ENCODE measurements at places on chromosomes 7 and 10. TPM values are rescaled to one million over a fixed set of nuclear protein-coding genes. Genes with fewer than 3 reads are reported as not detected.

APBB1IP gene
- 3.5 TPM for total RNA-seq

ADAMTS14 gene
- 0.41 TPM for total RNA-seq

DNA sequence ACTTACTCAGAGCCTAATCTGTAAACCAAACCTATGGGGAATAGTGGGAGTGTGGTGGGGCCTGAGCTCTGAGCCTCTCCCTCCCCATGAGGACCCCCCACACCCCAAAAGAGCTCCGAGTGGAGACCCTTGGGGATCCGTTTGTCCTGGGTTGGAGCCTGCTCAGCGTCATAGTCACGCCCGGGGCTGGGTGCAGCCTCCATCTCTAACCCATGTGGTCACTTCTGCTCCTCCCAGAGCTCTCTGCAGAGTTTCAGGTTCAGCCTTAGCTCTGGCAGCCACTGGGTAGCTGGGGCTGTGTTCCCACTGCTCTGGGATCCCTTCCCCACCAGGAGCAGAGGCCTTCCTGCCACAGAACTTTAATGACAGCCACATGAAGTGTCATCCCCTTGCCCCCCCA lies 25.9 kb downstream of the PFKFB3 start:
- no peak overlapping the region for H3K27ac ChIP-seq
- DNase-seq, result no peak
- no peaks in the 10 kb centered on the region for H3K4me1 ChIP-seq
- no peak overlapping the region for H3K4me3 ChIP-seq
- no peaks in the 10 kb centered on the region for H3K27me3 ChIP-seq
- H3K36me3 ChIP-seq, result peaks cover 35% of the 10 kb centered on the region

PDE6C gene
- not detected for total RNA-seq

DNA sequence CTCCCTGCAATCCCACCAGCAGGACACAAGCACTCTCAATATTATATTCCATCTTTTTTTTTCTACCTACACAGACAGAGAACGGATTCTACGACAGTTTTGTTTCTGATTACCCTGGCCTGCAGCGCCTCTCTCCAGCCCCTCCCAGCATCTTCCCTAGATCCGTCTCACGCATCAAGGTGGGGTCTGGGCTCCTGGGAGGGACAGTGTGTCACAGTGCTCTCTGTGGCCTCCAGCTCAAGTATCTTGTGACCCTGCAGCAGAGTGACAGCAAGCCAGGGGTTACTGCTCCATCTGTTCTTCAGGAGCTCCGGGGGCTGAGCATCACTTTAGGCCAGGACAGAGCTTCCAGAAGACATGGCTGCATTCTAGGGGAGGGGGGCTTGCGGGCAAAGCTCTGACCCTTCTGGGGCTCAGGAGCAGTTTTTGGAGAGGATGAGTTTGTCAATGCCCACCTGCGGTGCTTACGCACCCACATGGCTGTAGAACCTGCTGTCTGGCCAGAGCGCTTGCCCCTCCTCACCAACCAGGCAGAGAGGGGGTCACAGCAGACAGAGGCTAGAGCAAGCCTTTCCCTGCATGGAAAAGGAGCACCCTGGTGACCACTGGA lies 22.6 kb downstream of the MYO1G start:
- no peaks in the 10 kb centered on the region for H3K4me1 ChIP-seq
- H3K4me3 ChIP-seq, result no peak overlapping the region
- no peaks in the 10 kb centered on the region for H3K27me3 ChIP-seq
- DNase-seq, result no peak
- H3K27ac ChIP-seq, result no peak overlapping the region

DNA sequence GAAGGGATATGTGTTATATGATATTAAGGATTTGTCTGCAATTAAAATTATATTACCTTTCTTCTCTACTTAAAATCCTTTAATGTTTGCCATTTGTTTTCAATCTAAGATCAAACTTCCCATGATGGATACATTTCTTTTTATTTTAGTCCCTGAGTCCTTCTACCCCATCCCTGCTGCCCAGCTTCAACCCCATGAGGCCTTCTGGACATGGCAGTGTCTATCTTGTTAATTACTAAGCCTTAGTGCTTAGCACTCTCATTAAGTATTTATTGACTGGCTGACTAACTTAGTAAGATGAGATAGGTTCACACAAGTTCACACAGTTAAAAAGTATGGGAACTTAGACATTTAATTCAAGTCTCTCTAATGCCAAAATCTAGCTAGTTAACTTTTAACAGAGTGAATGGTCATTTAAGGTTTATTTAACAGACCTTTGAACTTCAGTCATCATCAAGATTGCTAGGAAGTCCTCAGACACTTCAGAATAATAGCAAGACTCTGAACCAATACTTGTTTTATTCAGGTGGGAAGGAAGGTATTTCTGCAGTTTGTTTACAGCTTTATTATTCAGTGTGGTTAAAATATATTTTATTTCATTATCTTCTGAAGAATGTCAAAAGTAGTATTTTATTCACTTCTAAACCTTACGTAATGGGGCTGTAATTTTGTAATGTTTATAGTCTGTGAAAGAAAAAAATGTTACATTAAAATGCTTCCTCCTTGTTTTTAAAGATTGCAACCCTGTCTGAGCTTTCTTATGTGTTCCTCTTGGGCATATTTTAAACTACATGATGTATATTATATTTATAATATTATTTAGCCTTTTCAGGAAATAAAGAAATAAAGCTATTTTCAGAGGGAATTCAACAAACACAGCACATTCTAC lies 848.9 kb downstream of the REEP3 start:
- no peaks in the 10 kb centered on the region for H3K36me3 ChIP-seq
- DNase-seq, result no peak
- H3K27ac ChIP-seq, result no peak overlapping the region
- H3K4me3 ChIP-seq, result no peak overlapping the region

DNA sequence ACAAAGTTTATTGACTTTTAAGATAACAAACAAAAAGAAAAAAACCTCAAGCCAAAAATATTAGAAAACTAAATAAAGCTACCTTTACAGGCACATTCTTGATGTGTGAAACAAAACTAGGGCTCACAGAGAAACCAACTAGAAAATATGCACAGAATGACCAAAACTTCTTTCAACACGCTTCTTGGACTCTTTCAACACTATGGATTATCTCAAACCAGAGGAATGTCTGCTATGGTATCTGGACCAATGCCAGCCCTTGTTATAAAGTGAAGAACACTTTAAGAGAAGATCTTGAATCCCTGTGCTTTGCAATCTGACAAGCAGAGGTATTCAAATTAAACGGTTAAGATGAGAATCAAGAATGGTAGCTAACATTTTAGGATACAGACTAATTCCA lies 76.6 kb downstream of the DNAJC1 start:
- H3K36me3 ChIP-seq, result no peaks in the 10 kb centered on the region
- H3K27ac ChIP-seq, result no peak overlapping the region
- H3K4me1 ChIP-seq, result no peaks in the 10 kb centered on the region

INMT gene
- 13.0 TPM for total RNA-seq

DNA sequence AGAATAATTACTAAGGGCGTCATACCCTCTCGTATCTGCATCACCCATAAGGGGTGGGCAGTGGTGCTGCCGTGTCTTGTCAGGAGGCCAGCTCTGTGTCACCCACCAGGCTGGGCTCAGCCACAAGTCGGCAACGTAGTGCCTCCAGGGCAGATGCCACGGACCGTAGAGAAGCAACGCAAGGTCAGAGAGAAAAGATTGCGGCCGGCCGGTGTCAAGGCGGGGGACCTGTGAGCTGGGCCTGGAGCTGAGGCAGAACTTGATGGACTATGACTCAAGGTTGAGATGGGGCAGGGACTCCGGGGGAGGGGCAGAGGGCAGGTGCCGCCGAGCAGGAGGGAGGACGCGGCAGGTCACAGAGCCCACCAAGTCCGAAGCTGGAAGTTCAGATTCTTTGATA lies 29.5 kb downstream of the FOXK1 start:
- peaks cover 39% of the 10 kb centered on the region for H3K4me1 ChIP-seq
- no peak overlapping the region for H3K27ac ChIP-seq
- H3K36me3 ChIP-seq, result no peaks in the 10 kb centered on the region
- H3K4me3 ChIP-seq, result no peak overlapping the region
- H3K27me3 ChIP-seq, result no peaks in the 10 kb centered on the region

DNA sequence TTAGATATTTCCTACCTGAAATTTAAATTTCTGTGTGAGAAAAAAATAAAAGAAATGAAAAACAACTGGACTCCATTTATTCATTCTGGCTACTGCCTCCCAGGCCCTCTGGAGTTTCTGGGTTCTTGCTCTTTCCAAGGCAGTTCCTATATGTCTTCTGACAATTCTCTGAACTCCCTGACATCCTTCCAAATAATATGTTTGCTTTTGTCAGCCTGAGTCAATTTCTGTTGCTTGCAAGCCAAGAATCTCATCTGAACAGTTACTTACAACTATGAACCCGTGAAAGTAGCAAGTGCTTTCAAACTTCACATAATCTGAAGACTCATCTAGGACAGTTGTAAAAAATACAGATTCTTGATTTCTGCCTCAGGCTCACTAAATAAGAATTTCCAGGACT lies 216.7 kb upstream of the NPVF start:
- no peaks in the 10 kb centered on the region for H3K4me1 ChIP-seq
- DNase-seq, result no peak
- no peak overlapping the region for H3K27ac ChIP-seq

PCGF5 gene
- total RNA-seq, result 48.7 TPM

DNA sequence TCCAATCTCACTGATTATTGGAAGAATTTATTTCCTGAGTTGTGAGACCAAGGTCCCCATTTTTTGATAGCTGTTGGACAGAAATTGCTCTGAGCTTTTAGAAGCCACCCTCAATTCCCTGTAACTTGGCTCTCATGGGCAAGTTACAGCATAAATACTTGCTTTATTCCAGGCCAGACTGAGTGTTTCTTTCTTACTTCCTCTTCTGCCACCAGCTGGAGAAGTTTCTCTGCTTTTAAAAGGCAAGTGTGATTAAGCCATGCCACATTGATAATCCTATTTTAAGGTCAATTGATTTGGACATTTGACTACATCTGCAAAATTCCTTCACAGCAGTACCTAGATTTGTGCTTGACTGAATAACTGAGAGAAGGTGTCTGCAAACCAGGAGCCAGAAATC lies 14.1 kb upstream of the TAS2R41 start:
- H3K27me3 ChIP-seq, result no peaks in the 10 kb centered on the region
- H3K36me3 ChIP-seq, result no peaks in the 10 kb centered on the region
- no peak overlapping the region for H3K4me3 ChIP-seq
- no peak for DNase-seq
- no peak overlapping the region for H3K27ac ChIP-seq
